ENCODE measurements at places on chromosomes 16 and 17.

DNA sequence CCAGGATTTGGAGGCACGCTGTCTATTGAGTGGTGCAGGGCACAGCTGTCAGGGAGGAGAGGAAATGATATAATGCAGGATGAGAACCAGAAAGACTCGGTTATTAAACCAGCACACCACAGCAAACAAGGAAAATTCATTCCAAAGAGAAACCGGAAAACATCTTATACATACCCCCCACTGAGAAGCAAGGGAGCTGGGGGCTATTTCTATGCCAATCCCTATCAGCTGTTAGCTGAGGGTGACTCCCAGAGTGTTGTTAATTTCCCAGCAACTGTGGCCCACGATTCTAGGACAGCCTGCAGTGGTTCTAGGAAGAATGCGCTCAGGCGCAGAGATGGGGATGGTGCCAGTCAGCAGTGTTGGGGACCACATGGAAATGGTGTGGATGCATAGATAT lies 467.3 kb downstream of the PMP22 start:
- DNase-seq, result no peak

- DNase-seq, result no peak
Observed at GRCh38 chr16:59385491-59385890, 651.4 kb upstream of the GOT2 start.

GRCh38 chr17:29573558-29573869 lies 5.0 kb downstream of the TP53I13 start:
- peak; percentile 2 for DNase-seq

DNA sequence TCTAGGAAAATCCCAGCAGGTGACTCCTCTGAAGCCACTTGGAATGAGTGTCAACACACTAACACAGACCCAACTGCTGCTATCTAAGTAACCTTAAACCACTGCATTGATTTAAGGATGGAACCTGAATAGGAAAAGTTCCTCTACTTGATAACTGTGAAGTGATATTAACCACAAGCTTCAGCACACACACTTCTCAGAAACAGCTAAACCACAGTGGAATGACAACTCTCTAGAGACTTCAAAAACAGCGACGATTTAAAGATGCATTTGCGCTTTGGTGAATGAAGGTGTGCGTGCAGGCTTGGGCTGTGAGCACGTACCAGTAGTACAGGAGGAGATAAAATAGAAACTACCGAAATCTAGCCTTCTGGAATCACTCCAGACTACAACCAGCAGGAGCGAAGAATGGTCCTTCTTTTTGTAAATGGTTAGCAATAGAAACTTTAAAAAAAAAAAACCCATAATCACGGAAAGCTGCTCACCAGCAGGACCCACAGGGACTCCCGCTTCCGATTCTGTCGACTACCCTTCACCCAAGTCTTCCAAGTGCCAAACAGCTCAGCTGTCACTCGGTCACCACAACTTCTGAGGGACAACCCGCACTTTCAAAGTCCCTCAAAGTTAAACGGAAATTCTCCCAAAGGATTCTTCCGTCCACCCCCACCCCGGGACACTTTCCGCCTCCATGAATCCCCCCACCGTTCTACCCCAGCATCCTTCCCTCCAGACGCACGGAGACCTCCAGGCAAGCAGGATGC lies 137.7 kb upstream of the CORO6 start:
- DNase-seq, result no peak

- no peak for DNase-seq
Observed at GRCh38 chr17:32261936-32262510, 3.6 kb upstream of the RHBDL3 start.

GRCh38 chr16:71492786-71493185 lies 3.7 kb upstream of the ZNF19 start:
- DNase-seq, result no peak

Measured in body of pancreas (tissue), 4 donors.